ENCODE measurements at places on chromosomes 6 and 20.
A peak's percentile ranks its signal among the peaks of the same experiment; 100 is the strongest.

- no peak for DNase-seq
Observed at GRCh38 chr20:35508493-35509218, 20.8 kb downstream of the C20orf173 start.

GRCh38 chr6:6701864-6702263 is 113.3 kb downstream of the LY86 start:
- no peak for DNase-seq

- DNase-seq, result no peak
Observed at GRCh38 chr6:88248709-88249321, 82.7 kb upstream of the CNR1 start.

DNA sequence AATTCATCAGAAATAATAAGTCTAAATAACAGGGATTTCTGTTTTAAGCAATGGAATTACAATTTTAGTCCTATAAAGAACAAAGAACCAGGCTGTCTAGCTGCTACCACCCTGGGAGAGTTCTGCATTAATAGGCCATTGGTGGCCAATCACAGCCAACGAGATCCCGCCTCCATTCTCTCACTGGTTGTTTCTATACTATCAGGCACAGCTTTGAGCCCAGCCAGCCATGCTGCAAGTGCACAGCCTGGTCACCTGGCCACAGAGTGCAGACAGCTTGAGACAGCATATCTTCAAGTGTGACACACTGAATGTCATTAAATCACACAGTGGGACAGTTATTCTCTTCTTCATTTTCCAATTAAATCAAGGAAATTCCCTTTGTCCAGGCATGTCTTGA is 16.1 kb upstream of the RAB22A start:
- no peak for DNase-seq

- DNase-seq, result no peak
Observed at GRCh38 chr6:145789443-145789842, 25.2 kb downstream of the FBXO30 start.

DNA sequence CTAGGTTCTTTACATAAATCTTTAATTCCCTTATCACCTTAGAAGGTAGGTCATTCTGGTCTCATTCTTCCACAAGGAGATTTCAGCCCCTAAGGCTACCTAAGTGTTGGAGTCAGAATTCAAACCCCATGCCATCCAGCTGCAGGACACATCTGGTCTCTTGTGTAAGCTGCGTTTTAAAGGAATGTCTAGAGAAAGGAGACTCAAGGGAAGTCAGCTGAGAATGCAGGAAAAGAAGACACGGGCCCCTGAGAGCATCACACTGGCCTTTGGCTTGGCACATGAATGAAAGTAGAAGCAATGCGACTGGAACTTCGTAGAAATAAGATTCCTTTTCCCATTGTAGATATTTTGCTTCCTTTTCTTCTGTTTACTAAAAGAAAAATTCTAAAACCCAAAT is 76.7 kb upstream of the SYNJ2 start:
- DNase-seq, result no peak

- DNase-seq, result no peak
Observed at GRCh38 chr6:45278367-45278766, 49.8 kb upstream of the RUNX2 start.

DNA sequence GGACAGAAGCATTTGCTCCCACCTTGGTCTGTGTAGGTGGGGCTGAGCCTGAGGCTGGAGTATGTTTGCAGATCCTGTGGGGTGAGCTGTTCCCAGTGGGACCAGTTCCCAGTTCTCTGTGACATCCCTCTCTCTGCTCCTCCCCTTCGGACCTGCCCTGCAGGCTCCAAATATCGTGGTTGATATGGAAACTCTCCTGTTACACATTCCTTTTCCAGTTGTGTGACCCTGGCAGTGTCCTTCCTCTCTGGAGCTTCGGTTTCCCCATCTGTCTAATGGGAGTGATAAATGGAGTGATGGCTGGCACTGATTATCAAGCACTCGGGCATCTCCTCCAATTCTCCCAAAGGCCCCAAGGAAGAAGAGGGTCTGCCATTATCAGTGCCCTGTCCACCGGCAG is 15.7 kb upstream of the TGM2 start:
- no peak for DNase-seq

DNA sequence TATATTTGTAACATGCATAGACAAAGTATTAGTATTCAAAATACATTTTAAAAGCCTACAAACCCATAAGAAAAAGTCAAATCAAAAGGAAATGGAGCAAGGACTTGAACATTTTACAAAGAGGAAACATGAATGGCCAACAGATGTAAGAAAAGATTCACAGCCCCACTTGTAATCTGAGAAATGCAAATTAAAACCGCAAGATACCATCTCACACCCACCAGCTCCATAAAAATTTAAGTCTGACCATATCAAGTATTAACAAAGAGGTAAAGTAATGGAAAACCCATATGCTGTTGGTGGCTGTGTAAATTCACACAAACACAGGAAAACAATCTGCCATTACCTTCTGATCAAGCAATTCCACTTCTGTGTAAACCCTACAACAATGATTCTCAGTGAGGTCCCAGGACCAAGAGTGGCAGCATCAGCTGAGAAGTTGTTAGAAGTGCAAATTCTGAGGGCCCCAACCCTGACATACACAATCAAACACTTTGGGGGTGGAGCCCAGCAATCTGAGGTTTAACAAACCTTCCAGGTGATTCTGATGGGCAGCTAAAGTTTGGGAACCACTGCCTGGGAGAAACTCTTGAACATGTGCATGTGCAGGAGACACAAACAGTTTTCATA is 30.9 kb downstream of the BCL2L1 start:
- DNase-seq, result no peak

DNA sequence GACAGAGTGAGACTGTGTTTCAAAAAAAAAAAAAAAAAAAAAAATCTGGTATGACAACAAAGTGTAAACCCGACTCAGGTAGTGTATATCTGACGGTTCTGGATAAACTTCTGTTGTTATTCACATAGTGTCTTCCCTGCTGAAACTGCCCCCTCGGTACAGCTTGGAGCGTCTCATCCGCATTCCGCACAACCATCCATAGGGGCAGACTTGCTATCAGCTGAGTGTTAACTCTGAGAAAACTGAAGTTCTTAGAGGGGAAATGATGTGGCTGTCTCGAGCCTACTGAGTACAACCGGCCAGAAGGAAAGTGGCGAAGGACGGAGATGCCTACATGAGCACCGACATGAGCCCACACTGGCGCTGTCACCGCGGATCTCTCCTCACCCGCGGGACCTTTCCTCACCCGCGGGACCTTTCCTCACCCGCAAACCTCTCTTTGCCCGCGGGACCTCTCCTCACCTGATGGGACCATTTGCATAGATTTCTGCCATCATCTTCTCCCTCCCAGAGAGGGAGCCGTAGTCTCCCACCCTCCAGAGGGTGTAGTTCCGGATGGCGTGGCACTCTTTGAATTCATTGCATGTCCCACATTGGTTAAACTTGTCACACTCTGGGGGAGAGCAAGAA is 9.8 kb downstream of the CTSZ start:
- no peak for DNase-seq

- peak; percentile 71 for DNase-seq
Observed at GRCh38 chr6:25218346-25218745, 60.8 kb upstream of the CARMIL1 start.

GRCh38 chr6:30192076-30192475 is 21.1 kb downstream of the TRIM26 start:
- no peak for DNase-seq

- DNase-seq, result no peak
Observed at GRCh38 chr20:48398506-48399449, 429.0 kb downstream of the PREX1 start.

GRCh38 chr6:104606361-104606760 is 253.4 kb downstream of the HACE1 start:
- peak; percentile 12 for DNase-seq

DNA sequence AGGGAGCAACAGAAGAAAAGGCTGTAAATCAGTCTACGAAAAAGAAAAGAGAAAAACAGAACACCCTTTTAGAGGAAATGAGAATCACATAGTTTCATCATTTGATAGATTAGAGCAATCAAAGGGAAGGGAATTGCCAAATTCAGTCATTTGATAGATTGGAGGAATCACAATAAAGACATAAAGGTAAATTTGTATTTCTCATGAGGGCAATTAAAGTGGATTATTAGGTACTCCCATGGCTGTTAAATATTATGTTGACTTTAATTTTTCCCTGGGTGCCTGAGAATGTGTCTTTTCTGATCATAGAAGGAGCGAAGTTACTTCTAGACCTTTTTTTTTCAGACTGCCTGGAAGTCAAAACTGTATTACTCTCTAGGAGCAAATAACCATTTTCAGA is 1145.7 kb downstream of the EPHA7 start:
- no peak for DNase-seq

DNA sequence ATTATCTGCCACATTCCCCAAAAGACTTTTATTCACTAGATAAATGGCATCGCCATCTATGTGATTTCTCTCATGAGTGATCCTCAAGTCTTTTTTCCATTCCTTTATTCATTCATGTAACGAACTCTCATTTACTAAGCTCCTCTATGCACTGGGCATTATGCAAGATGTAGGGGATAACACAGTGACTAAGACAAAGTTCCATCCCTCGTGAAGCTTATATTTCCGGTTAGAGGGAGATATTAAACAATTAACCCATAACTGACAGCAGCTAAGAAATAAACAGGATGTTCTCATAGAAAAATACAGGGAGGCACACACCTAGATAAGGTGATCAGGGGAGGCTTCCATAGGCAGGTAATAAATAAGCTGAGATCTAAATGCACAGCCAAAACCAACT is 17.2 kb upstream of the PREX1 start:
- no peak for DNase-seq

DNA sequence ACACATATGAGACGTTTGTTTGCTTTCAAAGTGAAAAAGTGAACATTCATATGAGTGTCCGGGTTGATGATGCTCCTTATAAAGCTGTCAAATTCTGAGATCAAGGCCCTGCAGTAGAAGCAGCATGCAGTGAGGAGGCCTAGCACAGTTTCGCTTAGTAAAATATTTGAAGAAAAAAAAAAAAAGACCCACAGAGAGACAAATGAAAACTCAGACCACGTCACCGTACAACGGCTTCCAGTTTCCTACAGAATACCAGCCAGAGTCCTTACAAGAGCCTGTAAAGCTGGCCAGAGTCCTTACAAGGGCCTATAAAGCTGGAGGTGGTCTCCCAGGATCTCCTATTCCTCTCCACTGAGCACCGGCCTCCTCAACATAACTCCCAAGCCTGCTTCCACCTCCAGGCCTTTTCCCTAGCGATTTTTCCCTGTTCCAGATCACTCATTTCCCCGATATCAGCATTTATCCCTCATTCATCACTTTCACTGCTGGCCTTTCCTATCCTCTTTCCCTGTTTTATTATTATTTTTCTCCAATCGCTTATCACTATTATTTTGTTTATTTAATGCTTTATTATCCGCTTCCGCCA is 1.5 kb upstream of the HMGN4 start:
- DNase-seq, result peak; percentile 70

- no peak for DNase-seq
Observed at GRCh38 chr6:79230149-79230548, 4.3 kb downstream of the HMGN3 start.

GRCh38 chr6:170018422-170018935 is 267.1 kb downstream of the ERMARD start:
- no peak for DNase-seq

GRCh38 chr6:21665110-21665391 is 71.5 kb downstream of the SOX4 start:
- DNase-seq, result no peak

- DNase-seq, result no peak
Observed at GRCh38 chr6:139699335-139699734, 324.9 kb upstream of the CITED2 start.

DNA sequence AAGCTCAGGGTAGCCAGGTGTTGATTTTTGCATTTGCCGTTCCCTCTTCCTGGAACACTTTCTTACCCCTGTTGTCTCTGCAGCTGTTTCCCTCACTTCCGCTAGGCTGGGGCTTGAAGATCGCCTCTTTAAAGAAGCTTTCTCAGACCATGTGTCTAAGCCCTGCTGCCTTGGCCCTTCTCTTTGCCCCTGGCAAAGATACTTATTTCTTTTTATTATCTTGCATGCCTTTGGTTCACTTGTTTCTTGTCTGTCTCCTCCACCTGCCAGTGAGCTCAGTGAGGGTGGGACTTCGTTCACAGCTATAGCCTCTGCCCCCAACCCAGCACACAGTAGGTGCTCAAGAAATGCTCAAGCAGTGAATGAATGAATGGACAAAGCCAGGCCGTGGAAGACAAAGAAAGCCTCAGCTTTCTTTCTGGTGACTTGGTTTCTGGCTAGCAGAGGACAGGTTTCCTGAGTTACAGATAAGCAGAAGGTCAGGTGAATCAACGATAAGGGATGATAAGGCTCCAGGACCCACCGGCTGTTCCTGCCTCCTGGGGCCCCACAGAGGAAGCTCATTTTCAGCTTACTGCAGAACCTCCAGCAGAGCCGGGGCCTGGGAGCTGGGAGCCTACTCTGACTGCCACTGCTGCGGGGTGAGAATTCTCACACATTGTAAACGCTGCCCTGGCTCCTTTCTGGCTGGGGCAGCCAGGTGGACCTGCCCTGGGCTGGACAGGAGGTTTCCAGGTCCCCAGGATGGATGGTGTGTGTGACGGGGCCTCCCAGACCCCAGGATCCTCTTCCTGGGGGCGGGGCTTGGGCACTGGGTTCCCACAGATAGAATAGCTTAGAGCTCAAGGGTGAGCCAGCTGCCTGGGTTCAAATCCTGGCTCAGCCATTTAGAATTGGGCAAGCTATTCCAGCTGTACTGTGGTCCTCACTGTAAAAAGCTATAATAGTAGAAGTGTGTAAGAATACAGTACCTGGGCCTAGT is 29.8 kb downstream of the SNAI1 start:
- DNase-seq, result no peak

DNA sequence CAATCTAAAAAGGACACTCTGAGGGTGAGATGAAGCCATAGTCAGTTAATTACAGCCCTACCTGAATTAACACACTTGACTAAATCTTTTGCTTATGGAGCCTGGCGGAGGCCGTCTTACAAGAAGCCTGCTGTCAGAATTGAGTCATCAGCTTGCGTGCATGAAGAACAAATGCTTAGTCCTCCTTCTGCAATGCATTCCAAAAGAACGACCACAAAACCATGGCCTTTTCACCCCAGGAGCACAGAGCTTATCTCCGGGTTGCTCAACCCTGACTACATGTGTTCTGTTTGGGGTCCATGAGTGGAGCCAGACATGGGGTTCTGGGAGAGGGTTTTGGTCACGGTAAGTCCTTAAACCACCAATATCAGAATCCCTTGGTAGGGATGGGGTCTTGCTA is 318.1 kb downstream of the CLIC5 start:
- no peak for DNase-seq

DNA sequence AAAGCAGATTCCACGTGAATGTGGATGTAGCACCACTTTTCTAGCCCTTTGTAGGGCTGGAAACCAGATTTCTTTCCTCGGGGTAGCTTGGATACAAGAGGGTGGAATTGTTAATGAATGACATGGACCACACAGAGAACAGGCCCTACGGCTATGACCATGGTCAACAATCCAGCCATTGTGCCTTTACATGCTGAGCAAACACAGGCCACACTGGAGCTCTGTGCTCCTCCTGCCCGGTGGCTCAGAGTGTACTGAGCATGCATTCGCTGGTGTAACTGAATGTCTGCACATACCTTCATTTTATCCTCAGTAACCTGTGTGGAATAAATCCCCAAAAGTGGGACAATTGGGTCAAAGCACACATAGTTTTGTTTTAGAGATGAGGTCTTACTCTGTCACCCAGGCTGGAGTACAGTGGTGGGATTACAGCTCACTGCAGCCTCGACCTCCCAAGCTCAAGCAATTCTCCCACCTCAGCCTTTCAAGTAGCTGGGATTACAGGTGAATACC is 32.8 kb downstream of the LRP11 start:
- no peak for DNase-seq
